CD8-positive, alpha-beta T cell (primary cell): ENCODE measurements at places on chromosomes 5 and 9.

GRCh38 chr9:76654575-76654974 is 109.7 kb upstream of the PCA3 start:
- DNase-seq = no peak

- no peak for DNase-seq
Observed at GRCh38 chr9:107158321-107158720, 124.8 kb upstream of the RAD23B start.

DNA sequence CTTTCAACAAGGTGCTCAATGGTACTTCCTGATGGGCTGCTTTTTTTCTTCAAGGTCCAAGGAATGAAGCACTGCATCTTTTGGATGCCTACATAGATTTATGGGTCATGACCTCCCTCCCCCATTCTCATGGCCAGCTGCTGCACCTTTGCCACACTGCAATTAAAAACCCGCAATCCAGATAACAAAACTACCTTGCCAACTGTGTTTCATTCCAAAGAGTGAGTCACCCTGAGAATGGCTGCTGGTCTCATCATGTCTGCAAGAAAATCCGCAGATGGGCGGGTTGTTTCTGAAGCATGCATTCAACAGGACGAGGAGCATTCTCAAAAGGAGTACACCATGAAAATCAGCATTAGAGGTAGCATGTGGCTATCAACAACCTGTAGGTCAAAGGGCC is 139.8 kb downstream of the ELAVL2 start:
- DNase-seq = no peak

- DNase-seq = no peak
Observed at GRCh38 chr9:91836515-91836914, 113.5 kb downstream of the ROR2 start.

- DNase-seq = no peak
Observed at GRCh38 chr9:121288673-121289025, 20.7 kb downstream of the GSN start.

- DNase-seq = peak; percentile 56
Observed at GRCh38 chr9:94860678-94861588, 134.4 kb downstream of the AOPEP start.

GRCh38 chr9:113592876-113593575 is 129.5 kb downstream of the RGS3 start:
- no peak for DNase-seq

- DNase-seq = no peak
Observed at GRCh38 chr5:57976506-57976905, 483.4 kb downstream of the PLK2 start.

GRCh38 chr5:133242221-133242835 is 190.5 kb downstream of the HSPA4 start:
- no peak for DNase-seq

DNA sequence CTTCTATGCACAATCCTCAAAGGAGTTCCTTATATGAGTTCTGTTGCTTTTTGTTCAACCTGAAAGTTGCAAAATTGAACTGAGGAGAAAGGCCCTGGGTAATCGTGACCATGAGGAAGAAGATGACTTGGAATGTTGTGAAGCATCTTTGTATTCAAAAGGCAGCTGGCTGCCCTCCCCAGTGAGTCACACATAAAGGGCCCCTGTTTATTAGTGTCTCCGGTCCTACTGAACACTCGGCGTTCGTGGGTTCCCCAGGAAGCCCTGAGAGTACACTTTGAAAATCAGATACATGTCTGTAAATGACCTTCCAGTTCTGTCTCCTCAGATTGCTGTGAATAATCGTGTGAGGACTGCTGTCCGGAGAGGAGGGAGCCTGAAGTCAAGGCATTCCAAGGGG is 73.6 kb downstream of the C9orf153 start:
- DNase-seq = no peak

DNA sequence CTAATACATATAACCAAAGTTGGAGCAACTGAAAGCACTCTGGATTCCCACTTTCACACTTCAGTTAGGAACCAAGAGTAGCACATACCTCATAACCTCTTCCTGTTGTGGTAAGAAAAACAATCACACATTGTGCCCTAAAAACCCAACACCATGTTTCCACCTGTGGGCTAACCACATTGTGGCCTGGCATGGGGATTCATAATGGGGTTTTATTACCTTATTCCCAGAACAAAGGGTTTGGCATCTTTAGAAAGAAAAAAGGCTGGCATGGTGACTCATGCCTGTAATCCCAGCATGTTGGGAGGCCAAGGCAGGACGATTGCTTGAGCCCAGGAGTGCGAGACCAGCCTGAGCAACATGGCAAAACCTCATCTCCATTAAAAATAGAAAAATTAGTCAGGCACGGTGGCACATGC is 60.6 kb downstream of the HSD17B3 start:
- peak; percentile 57 for DNase-seq

GRCh38 chr5:10621832-10622231 is 58.0 kb downstream of the ANKRD33B start:
- no peak for DNase-seq

GRCh38 chr9:22098643-22099332 is 89.7 kb upstream of the CDKN2B start:
- DNase-seq = no peak

GRCh38 chr5:40618926-40619325 is 60.8 kb upstream of the PTGER4 start:
- DNase-seq = no peak

- DNase-seq = no peak
Observed at GRCh38 chr9:19769213-19769612, 19.6 kb downstream of the SLC24A2 start.

- DNase-seq = no peak
Observed at GRCh38 chr9:109831998-109832658, 52.1 kb downstream of the PALM2AKAP2 start.

- no peak for DNase-seq
Observed at GRCh38 chr9:136552117-136552703, 6.4 kb upstream of the NOTCH1 start.

- no peak for DNase-seq
Observed at GRCh38 chr9:126056312-126057021, 270.2 kb upstream of the MVB12B start.

DNA sequence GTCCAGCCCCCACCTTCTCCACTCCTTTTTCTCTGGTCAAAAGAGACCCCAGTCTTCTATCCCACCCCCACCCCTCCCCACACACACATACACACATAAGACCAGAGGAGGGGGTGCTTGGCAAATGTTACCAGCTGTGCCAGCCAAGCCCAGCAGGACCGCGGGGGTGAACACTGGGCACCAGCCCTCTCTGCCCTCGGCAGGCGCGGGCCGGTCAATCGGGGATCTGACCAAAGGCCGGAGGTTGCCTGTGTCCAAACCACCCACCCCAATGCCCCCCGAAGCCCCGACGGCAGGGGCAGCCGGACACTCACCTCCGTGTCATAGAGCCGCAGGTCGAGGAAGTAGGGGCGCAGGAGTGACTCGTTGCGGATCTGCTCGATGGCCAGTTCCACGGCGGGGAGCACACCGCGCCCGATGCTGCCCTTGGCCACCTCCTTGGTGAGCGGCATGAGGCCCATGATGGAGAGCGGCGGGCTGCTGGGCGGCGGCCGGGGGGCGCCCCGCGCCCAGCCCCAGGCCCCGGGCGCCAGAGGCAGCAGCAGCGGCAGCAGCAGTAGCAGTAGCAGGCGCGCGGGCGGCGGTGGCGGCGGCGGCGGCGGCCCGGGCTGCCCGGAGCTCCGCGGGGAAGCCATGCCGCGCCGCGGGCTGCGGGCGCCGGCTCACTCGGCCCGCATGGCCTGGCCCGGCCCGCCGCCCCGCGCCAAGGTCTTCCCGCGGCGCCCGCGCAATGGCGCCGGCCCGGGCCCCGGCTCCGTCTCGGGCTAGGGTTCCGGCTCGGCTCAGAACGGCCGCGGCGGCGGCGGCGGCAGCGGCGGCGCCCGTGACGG is 417 bp downstream of the GABBR2 start:
- DNase-seq = no peak

- no peak for DNase-seq
Observed at GRCh38 chr5:163724305-163724704, 218.9 kb downstream of the MAT2B start.

GRCh38 chr5:142439207-142439860 is 114.5 kb upstream of the SPRY4 start:
- DNase-seq = no peak

- peak; percentile 52 for DNase-seq
Observed at GRCh38 chr5:111252799-111253545, 28.8 kb downstream of the CAMK4 start.

- no peak for DNase-seq
Observed at GRCh38 chr9:38008168-38009034, 60.6 kb downstream of the SHB start.

GRCh38 chr9:113368348-113368981 is 8.3 kb downstream of the HDHD3 start:
- no peak for DNase-seq

GRCh38 chr9:1978941-1979340 is 36.2 kb upstream of the SMARCA2 start:
- no peak for DNase-seq

- DNase-seq = no peak
Observed at GRCh38 chr9:98442541-98442940, 187.1 kb upstream of the TBC1D2 start.

DNA sequence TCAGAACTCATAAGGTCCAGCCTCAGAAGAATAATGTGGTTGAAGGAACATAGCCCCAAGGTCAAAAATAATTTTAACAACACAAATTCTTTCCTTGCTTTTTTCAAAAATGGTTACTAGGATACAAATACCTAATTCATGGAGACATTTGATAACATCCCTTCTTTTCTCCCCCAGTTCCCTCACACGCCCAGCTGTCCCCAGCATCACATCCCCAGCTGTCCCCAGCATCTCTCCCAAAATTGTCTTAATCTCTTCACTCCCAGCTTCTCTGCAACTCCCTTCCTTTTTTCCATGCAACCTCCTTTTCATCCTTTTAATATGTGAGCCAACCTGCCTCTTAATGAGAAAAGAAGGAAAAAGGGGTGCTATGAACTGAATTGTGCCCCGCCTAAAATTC is 77.8 kb downstream of the FSTL4 start:
- DNase-seq = no peak

DNA sequence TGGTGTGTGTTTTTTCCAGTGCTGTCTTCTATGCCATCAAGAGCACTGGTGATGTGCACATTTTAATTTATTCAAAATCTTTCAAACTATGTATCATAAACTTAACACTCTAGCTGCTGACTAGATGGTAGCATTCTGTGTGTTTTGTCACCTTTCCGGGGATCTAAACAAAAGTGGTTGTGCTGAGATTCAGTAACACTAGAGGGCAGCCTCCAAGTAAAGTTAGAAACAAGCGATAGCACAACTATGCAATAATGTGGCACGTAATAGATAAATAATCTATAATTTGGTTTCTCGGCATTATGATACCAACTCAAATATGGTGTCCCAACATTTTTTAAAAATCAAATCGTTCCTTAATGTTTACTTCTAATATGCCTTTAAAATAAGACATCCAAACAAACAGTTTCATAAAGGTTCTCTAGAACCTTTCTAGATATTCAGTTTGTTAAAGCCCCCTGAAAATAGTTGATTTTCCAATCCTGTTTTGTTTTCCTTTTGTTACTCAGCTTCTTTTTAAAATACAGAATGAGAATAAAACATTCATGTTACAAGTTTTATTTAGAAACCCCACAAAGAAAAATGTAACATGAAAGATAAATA is 16.9 kb downstream of the SEMA6A start:
- DNase-seq = no peak

- DNase-seq = no peak
Observed at GRCh38 chr5:91305640-91306039, 77.5 kb downstream of the ARRDC3 start.

GRCh38 chr9:14306672-14307660 is 7.0 kb downstream of the NFIB start:
- DNase-seq = no peak

DNA sequence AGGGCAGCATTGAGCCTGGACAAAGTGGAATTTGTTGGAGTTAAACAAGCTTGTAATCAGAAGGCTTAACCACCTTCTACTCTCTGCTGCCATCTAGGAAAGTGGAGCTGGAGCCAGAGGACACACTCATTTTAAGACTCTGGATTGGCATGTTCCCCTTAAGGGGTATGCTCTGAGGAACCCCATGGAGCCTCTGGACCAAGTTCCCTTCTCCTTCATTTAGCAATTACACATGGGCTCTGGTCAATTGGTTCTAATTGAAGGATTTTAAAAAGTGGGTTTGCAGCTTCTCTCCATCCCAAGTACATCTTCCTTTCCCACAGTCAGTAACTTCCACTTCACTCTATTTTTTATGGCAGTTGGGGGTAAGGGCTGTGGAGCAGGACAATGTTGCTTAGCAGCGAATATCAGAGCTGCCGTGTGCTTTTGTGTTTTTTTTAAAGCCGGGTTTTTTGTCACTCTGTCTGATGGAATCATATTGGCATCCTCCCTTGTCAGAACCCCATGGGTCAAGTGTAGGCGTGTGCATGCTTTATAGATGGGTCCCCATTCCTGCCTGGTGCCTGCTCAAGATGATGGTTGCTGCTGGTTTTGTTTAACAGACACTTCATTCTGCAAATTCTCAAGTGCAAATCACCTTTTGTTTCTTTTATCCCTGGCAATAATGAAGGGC is 330.7 kb upstream of the ADAMTSL1 start:
- DNase-seq = no peak

- no peak for DNase-seq
Observed at GRCh38 chr5:57575839-57576238, 93.2 kb upstream of the ACTBL2 start.

GRCh38 chr5:61435368-61435767 is 103.3 kb downstream of the ZSWIM6 start:
- DNase-seq = no peak

DNA sequence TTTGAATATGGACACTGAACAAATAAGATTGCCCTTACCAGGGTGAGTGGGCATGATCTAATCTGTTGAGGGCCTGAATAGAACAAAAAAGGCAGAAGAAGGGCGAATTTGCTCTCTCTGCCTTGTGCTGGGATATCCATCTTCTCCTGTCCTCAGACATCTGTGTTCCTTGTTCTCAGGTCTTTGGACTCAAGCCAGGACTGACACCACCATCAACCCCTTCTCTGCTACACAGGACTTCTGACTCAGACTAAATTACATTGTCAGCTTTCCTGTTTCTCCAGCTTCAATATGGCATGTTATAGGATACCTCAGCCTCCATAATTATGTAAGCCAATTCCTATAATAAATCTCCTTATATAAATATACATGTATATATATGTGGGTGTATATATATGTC is 40.8 kb upstream of the SLCO6A1 start:
- DNase-seq = no peak

DNA sequence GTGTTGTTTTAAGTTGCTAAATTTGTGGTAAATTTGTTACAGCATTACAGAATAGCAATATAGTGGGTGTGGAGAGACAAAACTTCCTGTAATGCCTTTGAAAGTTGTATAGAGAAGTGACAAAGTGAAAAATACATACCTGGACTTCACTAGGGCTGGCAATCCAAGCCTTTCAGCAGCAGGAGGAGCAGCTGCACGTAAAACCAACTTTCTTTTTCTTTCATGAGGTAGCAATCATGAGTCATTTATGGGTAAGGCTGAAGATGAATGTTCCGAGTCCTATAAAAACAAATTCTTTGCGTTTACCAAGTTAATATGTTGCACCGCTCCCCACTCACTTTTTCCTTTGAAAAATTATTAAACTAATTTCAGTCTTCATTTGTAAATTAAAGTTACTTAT is 1138.2 kb downstream of the TAF11L14 start:
- DNase-seq = no peak

GRCh38 chr5:150293091-150293941 is 3.7 kb upstream of the CAMK2A start:
- no peak for DNase-seq

GRCh38 chr5:144598451-144599068 is 427.9 kb downstream of the KCTD16 start:
- DNase-seq = no peak
